Karpas-422 (cell line): ENCODE measurements at places on chromosomes 2 and 18. TPM values are rescaled to one million over a fixed set of nuclear protein-coding genes. Genes with fewer than 3 reads are reported as not detected.
A peak's percentile ranks its signal among the peaks of the same experiment; 100 is the strongest.

The REG1B gene
- total RNA-seq = not detected in 2 replicates

The LRRC30 gene
- total RNA-seq = not detected in 2 replicates

GRCh38 chr2:74525717-74526648 is at the start of gene DQX1:
DQX1 (minus strand) TSS chr2:74526231; CDS start chr2:74525729, 502 bp downstream.
- no peak within 1 kb of the TSS for H3K27ac ChIP-seq
- no peaks in the 10 kb centered on the region for H3K27me3 ChIP-seq
- peaks cover 30% of the 10 kb centered on the region for H3K4me1 ChIP-seq
- peak; percentile 92 for DNase-seq

- H3K36me3 ChIP-seq = no peaks in the 10 kb centered on the region
- no peak overlapping the region for H3K27ac ChIP-seq
- no peak overlapping the region for H3K4me3 ChIP-seq
- H3K4me1 ChIP-seq = no peaks in the 10 kb centered on the region
- DNase-seq = no peak
These were observed 53.8 kb downstream of the CTIF start for GRCh38 chr18:48592540-48593171.

DNA sequence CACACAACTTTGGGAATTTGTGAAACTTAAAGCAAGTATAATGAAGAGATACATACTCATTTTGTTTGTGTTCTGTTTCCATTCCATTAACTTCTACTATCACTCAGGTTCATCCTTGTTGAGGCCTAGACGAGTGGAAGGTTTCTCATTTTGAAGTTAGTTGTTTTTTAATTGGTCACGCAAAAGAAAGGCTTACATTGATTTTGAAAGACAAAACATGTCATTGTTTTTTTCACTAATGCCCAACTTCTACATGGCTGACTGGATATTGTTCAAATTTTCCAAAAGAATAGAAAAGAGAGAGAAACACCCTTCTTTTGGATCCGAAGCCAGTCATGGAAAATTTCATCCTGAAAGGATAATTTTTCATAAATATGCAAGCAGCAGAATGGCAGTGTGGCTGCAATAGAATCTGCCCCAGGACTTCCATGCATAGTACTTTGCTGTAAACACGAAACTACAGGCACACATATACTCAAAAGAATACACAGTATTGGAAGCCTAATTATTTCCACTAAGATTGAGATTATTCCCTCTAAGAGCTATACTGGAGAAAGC is 27.4 kb downstream of the PRKCE start:
- no peak overlapping the region for H3K4me3 ChIP-seq
- DNase-seq = no peak
- H3K36me3 ChIP-seq = peaks cover 7% of the 10 kb centered on the region; the same call in 1 of the 2 replicates
- H3K4me1 ChIP-seq = peaks cover 95% of the 10 kb centered on the region

The LOXL3 gene
- total RNA-seq = 0.15 and 1.3 TPM in 2 replicates

The PIAS2 gene
- total RNA-seq = 51.9 and 122 TPM in 2 replicates
